ENCODE measurements at places on chromosomes 12 and 14. TPM values are rescaled to one million over a fixed set of nuclear protein-coding genes. Genes with fewer than 3 reads are reported as not detected.

GRCh38 chr12:124577374-124577773, 10.0 kb upstream of the NCOR2 start:
- H3K4me3 ChIP-seq = no peak overlapping the region
- H3K27ac ChIP-seq = no peak overlapping the region
- H3K4me1 ChIP-seq = no peaks in the 10 kb centered on the region
- H3K36me3 ChIP-seq = no peaks in the 10 kb centered on the region
- peaks cover 3% of the 10 kb centered on the region for H3K27me3 ChIP-seq

DNA sequence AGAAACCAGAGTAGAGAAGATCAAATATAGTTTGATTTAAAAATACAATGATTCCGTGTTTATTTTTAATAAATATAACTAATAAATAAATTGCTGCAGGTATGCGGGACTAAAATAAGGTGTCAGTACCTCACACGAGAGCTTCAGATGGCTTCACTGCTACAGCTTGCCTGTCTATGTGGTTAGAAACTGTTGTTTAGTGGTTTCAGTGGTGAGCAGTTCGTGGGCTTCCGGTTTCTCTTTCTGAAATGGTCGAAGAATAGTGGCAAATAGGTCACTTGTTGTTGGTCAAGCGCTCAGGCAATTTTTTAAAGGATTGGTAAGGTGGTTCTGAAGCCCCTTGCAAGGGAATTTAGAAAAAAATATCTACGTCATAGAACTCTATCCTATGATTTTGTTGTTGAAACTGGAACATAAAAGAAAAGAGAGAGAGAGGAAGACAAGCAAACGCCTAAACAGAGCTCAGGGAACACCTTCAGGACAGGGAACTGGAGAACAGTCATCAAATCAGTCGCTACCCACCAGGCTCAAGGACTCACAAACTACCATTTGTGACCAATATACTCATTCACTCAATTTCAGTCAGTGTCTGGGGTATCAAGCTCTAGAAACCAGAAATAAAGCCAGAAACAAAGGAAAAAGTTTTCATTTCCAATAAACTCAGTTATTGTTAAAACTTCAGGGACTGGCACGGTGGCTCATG, 31.3 kb downstream of the GABARAPL1 start:
- peak overlapping the region; percentile 67 for H3K4me3 ChIP-seq
- H3K27ac ChIP-seq = no peak overlapping the region
- no peaks in the 10 kb centered on the region for H3K36me3 ChIP-seq
- peaks cover 10% of the 10 kb centered on the region for H3K4me1 ChIP-seq

DNA sequence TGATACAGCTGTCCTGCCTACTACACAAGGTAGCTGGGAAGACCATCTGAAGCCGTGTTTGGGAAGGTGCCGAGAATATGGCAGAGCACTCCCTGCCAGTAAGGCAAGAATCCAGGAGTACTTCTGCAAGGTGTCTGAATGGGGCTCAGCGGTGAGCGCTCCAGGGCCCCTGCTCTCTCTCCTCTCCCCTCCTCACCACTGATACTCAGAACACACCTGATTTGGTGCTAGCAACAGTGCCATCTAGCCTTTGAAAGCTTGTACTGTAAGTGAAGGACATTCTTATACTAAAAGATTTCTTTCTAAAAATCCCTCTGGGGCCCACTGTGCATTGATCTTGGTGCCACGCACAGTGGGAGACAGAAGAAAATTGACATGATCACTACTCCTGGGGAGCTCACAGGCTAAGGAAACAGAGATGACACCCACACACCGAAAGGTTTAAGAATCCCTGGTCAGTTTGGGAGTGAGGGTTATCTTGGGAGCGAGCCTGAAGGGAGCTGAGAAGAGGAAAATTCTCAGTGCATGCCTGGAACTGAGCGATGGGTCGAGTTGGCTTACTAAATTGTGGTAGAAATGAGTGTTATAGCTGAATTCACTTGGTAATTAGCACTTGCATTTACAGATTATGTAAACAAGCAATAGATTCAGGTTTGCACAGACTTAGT, 216.9 kb downstream of the NTF3 start:
- H3K27ac ChIP-seq = no peak overlapping the region
- no peak overlapping the region for H3K4me3 ChIP-seq
- no peaks in the 10 kb centered on the region for H3K4me1 ChIP-seq
- peaks cover 6% of the 10 kb centered on the region for H3K27me3 ChIP-seq
- H3K36me3 ChIP-seq = no peaks in the 10 kb centered on the region

DNA sequence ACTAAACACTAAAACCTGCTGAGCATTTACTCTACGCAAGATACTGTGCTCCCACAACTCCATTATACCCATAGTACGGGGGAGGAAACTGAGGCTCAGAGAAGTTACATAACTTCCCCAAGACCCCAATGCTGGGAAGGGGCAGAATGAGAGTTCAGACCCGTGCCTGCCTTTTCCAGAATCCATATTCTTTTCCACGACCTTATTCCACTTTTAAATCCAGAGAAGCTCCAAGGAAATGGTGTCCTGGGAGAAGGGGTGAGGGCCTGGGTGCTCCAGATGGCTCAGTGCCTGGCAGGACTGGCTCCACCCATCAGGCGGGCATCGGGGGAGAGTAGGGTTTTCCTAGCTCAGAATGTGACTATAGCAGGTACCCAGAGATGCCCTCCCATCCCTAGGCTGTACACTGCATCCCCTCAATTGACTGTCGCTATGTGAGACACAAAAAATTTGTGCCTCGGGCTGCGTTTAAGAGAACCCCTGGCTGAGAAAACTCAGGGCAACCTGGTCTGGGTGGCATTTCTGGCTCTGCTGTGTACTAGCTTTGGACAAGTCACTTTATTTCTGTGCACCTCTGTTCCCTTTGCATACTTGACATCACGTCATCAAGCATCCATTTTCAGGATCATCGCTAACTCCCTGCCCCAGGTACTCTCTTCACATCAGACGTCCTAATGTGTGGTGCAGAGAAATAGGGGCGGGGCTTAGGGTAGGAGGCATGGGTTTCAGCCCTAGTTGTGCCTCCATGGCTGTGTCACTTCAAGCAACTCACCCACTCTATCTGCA, 11.6 kb upstream of the IQSEC3 start:
- H3K27ac ChIP-seq = no peak overlapping the region
- no peak overlapping the region for H3K4me3 ChIP-seq
- H3K4me1 ChIP-seq = no peaks in the 10 kb centered on the region
- DNase-seq = no peak
- H3K27me3 ChIP-seq = peaks cover 78% of the 10 kb centered on the region

DNA sequence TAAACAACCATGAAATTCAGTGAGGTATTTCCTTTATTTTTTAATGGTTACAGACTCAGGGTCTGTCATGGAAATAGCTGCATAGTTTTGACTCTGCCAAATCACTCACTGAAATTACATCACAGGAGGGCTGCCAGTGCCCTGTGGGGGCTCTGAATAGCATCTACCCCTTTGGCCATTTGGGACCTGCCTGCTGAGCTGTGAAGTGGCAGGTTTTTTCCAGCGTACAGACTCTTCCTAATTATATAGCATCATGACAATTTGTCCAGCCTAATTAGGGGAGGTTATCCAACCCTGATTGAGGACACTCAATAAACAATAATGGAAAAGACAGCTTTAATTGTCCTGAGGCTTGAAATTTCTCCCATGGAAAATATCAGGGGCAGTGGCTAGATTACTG, 1.8 kb upstream of the COCH start:
- H3K4me3 ChIP-seq = no peak overlapping the region
- peaks cover 24% of the 10 kb centered on the region for H3K4me1 ChIP-seq
- H3K27ac ChIP-seq = no peak overlapping the region

DNA sequence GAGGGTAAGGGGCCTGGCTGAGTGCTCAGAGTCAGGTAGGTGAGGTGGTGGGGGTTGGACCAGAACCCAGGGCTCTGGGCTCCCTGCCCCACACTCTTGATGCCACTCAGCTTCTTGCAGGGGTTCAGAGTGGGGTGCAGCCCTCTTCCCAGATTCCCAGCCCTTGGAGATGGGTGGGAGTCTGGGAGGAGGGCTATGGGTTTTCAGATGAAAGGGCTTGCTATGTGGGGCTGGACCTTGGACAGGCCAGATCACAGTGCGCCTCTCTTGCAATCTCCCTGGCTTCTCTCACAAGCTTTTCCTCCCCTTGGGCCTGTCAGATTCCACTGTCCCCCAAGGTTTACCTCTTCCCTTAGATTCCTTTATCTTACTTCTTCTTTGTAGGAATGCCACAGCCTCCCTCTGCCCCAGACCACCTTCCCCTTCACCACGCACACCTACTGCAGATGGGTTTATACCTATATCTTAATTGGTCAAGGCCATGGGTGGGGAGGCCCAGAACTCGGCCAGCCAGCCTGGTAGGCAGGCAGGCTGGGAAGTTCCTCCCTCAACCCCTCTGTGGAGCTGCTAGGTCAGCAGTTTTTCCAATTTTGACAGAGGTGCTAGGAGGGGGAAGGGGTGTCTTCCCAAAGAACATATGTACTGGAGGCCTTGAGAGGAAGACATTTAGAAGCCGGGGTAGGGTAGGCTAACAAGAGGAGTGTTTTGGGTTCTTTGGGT, 1.4 kb downstream of the NYNRIN start:
- H3K27ac ChIP-seq = no peak overlapping the region
- DNase-seq = no peak
- peaks cover 32% of the 10 kb centered on the region for H3K27me3 ChIP-seq
- H3K4me1 ChIP-seq = peaks cover 11% of the 10 kb centered on the region

DNA sequence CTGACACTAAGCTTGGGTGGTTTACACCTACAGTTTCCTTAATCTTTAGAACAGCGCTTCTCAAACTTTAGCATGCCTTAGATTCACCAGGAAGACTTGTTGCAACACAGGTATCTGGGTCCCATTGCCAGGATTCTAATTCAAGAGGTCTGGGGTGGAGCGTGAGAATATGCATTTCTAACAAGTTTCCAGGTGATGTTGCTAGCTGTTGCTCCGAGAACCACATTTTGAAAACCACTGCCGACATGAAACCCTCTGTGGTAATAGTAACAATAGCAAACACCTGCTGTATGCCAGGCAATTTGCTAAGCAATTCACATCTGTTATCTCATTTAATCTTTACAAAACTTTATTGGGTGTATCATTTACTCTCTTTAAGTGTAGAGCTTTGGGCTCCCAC, 58.6 kb downstream of the TRHDE start:
- H3K27me3 ChIP-seq = no peaks in the 10 kb centered on the region
- H3K4me1 ChIP-seq = no peaks in the 10 kb centered on the region
- no peaks in the 10 kb centered on the region for H3K36me3 ChIP-seq
- no peak overlapping the region for H3K4me3 ChIP-seq
- DNase-seq = no peak
- no peak overlapping the region for H3K27ac ChIP-seq

GRCh38 chr14:89473989-89474388, 57.0 kb upstream of the FOXN3 start:
- no peak overlapping the region for H3K4me3 ChIP-seq
- H3K27ac ChIP-seq = no peak overlapping the region
- peaks cover 6% of the 10 kb centered on the region for H3K4me1 ChIP-seq
- H3K27me3 ChIP-seq = no peaks in the 10 kb centered on the region
- DNase-seq = no peak

GRCh38 chr12:11992515-11992914, 78.2 kb upstream of the BCL2L14 start:
- H3K27me3 ChIP-seq = no peaks in the 10 kb centered on the region
- no peaks in the 10 kb centered on the region for H3K4me1 ChIP-seq
- no peak for DNase-seq
- H3K4me3 ChIP-seq = no peak overlapping the region
- no peak overlapping the region for H3K27ac ChIP-seq

- no peaks in the 10 kb centered on the region for H3K36me3 ChIP-seq
- no peak overlapping the region for H3K4me3 ChIP-seq
- no peak overlapping the region for H3K27ac ChIP-seq
- peaks cover 5% of the 10 kb centered on the region for H3K4me1 ChIP-seq
- peaks cover 11% of the 10 kb centered on the region for H3K27me3 ChIP-seq
These were observed 30.9 kb upstream of the ANKRD9 start for GRCh38 chr14:102540315-102541028.

DNA sequence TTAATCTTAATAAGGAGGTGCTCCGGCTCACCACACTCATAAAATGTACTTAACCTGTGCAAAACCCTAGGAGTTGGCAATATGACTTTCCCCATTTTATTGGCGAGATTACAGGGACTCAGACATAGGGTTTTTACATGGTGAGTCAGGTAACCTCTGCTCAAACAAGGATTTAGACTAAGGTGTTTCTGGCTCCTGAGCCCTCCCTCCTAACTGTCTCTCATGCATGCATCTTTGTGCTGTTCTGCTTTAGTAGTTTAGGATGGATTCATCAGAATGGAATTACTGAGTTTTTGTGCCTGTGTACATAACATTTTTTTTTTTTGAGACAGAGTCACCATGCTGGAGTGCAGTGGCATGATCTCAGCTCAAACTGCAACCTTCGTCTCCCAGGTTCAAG, 993.3 kb upstream of the TMEM132C start:
- no peaks in the 10 kb centered on the region for H3K36me3 ChIP-seq
- no peak overlapping the region for H3K4me3 ChIP-seq
- no peaks in the 10 kb centered on the region for H3K27me3 ChIP-seq
- H3K27ac ChIP-seq = no peak overlapping the region
- H3K4me1 ChIP-seq = no peaks in the 10 kb centered on the region

GRCh38 chr12:15563663-15564062, 225.5 kb downstream of the EPS8 start:
- no peaks in the 10 kb centered on the region for H3K27me3 ChIP-seq
- peaks cover 62% of the 10 kb centered on the region for H3K36me3 ChIP-seq
- peak overlapping the region; percentile 81 for H3K4me3 ChIP-seq
- peaks cover 24% of the 10 kb centered on the region for H3K4me1 ChIP-seq
- no peak for DNase-seq

DNA sequence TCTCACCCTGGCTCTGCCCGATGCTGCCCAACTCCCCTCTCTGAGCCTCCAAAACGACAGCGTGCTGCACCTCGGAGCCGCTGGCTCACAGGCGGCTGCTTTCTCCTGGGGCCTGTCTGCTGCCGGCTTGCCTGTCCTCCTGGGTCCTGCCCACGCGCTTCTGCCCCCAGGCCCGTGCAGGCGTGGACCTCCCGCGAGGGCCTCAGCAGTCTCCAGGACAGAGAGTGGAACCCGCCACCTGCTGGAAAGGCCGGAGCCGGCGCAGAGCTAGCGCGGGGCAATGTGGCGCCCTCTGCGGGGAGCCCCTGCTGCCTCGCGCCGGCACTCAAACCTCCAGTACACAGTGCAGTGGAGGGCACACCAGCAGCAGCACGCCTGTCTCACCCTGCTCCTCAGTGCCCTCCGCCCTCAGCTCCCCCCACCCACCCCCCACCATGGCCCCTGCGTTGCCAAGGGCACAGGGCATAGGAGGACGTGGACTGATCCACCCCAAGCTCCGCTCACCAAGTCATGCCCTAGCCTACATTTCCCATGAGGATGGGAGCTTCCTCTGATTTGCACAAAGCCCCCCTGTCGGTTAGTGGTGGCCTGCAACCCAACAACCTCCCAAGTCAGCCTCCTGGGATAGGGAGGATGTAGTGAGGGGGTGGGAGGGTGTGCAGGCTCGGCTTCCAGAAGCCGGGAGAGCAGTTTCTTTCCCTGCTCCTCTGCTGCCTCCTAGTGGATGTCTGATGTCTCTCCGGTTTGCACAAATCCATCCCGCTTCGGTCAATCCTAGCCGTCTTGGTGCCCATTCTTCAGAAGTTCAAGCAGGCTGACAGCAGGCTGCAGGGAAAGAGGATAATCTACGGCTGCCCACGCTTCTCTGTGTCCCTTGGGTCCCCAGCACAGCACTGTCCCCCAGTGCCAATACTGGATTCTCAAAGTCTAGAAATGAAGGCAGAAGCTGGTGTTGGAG, 25.2 kb downstream of the KRT8 start:
- no peak overlapping the region for H3K27ac ChIP-seq
- DNase-seq = peak; percentile 49
- H3K4me1 ChIP-seq = peaks cover 7% of the 10 kb centered on the region
- H3K4me3 ChIP-seq = peak overlapping the region; percentile 56
- H3K36me3 ChIP-seq = no peaks in the 10 kb centered on the region
- H3K27me3 ChIP-seq = peaks cover 19% of the 10 kb centered on the region

- H3K4me3 ChIP-seq = no peak overlapping the region
- peaks cover 15% of the 10 kb centered on the region for H3K4me1 ChIP-seq
- H3K27ac ChIP-seq = peak overlapping the region; percentile 16
- H3K27me3 ChIP-seq = peaks cover 2% of the 10 kb centered on the region
- DNase-seq = no peak
These were observed 15.7 kb downstream of the FAR2 start for GRCh38 chr12:29164477-29165393.

The ERP27 gene
- total RNA-seq = 5.4 TPM

The CLEC14A gene
- not detected for total RNA-seq

The NOVA1 gene
- not detected for total RNA-seq
